NCI-H2171 (cell line): ENCODE measurements at places on chromosomes 5 and 9.

DNA sequence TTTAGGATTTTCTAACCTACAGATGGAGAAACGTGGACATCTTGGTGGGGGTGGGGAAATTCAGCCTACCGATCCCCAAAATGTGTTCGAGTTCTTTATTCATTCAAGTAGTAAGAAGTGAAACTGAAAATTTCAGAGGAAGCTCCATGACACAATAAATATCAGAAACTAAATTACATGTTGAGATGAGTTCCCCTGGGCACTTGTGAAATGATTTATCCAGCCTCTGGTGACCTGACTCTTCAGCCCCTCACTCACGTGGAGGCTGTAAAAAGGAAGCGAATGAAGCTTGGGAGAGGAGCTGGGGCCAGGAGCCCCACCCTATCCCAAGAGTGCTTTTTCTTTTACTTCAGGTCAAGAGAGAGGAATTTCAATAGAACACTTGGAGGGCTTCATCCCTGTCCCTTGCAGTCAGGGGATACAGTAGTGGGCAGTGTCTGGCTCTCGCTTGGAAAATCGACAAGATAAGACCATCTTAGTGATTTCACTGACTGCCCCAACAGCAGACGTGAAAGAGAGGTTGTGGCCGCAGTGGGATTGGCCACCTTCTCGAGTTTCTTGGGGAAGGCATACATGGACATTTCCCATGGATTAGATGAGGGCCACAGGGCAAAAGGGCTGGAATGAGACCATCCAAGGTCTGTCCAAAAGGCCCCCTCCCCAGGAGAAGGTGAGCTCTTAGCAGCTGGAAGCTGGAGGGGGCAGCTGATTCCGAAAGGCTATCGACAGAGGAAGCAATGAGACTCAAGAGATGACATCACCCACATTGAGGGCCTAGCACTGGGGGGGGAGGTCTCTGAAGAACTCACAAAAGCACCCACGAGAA is 76.8 kb upstream of the SH3PXD2B start:
- no peak for DNase-seq

- no peak for DNase-seq
These were observed 422.7 kb downstream of the DMAC1 start for GRCh38 chr9:7376833-7377232.

DNA sequence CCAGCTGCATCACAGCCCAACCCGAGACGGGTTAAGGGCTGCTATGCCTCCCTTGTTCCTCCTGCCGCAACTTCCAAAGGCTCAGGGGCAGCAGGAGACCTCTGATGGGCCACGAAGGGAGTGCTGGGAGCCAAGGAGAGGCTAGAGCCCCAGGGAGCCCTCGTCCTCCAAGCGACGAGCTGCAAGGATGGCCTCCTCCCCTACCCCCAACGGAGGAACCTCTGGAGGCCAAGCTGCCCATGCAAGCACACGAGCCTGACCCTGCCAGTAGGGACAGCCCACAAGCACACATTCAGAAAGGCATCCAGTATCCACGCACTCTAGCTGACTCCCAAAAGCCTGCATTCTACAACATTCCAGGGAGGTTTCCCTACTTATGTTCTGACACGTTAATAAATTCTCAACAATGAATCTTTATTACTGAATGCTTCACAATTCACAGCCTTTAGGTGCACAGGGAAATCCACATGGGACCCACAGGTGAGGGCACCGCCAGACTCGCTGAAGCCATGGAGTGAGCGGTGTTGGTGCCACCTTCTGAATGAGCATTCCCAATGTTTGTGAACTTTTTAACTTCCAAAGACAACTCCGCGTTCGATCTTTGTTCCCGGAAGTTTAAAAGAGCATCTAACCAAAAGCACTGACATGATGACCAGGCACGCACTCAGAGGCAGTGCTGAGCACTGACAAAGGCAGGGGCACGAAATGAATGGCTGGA is 28.7 kb downstream of the IPPK start:
- DNase-seq, result no peak

DNA sequence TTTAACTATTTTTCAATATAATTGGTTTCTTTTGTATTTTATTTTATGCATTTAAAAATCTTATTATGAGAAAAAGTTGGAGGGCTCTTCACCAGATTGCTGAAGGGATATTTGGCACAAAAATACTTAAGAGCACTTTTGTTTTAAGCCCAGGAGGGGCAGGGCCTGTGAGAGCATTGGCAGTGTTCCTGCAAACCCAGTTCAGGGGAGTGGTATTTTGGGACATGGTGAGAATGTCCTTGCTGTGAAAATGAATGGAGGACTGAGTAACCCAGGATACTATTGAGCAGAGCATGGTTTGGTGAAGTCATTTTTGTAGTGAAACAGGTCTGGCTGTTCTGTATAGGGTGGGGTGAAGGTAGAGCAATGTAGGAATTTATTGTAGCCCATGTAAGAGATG is 121.4 kb downstream of the KCTD16 start:
- no peak for DNase-seq

- no peak for DNase-seq
These were observed 641.8 kb downstream of the PRR16 start for GRCh38 chr5:121105921-121106320.

GRCh38 chr5:88676637-88677375 is 206.2 kb downstream of the MEF2C start:
- no peak for DNase-seq
